Glomerular endothelial cell (primary cell): ENCODE measurements at places on chromosomes 4 and X.

- no peak for DNase-seq
These were observed 26.6 kb upstream of the PPP1R2C start for GRCh38 chrX:42804524-42804923.

DNA sequence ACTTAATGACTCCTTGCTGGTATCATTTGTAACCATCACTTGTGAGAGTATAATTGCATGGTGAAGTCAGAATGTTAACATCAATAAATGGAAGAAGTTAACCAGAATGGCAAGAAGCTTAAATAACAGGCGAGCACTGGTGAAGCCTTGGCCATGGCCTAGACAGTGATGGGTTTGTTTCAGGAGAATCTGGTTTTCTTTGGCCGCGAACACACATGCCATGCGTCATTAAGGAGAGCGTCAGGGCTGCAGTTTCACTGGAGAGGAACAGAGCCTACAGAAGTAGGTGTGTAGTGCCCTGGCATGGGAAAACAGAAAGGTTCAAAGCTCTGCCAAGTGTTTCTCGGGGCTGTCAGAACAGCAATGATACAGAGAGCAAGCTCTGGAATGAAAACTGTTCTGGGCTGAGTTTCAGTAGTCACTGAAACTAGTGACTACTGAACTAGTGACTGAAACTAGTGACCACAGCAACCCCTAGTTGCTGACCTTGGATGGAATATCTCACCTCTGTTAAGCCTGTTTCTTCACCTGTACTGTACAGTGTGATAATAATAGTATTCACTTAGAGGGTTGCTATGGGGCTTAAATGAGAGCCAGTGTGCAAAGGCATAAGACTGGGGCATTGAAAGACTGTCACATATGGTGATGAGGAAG lies 93.8 kb downstream of the C4orf51 start:
- DNase-seq: no peak

DNA sequence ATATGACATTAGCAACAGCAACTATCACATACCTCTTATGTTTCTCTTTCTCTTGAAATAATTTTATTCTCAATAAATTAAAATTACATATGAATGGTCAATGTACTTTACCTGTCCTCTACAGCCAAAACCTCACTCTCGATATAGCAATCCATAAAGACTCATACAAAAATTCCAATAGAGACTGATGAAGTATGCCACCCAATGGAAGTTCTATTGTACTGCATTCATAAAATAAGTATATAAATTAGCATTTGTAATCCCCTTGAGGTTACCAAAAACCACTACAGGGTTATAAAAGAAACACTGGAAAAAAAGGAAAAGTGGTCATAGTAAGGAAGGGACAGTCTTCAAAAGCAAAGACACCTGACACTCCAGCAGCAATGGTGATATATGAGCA lies 32.8 kb downstream of the CLDN2 start:
- no peak for DNase-seq

- no peak for DNase-seq
These were observed 439.4 kb downstream of the RAPGEF2 start for GRCh38 chr4:159542296-159542695.

DNA sequence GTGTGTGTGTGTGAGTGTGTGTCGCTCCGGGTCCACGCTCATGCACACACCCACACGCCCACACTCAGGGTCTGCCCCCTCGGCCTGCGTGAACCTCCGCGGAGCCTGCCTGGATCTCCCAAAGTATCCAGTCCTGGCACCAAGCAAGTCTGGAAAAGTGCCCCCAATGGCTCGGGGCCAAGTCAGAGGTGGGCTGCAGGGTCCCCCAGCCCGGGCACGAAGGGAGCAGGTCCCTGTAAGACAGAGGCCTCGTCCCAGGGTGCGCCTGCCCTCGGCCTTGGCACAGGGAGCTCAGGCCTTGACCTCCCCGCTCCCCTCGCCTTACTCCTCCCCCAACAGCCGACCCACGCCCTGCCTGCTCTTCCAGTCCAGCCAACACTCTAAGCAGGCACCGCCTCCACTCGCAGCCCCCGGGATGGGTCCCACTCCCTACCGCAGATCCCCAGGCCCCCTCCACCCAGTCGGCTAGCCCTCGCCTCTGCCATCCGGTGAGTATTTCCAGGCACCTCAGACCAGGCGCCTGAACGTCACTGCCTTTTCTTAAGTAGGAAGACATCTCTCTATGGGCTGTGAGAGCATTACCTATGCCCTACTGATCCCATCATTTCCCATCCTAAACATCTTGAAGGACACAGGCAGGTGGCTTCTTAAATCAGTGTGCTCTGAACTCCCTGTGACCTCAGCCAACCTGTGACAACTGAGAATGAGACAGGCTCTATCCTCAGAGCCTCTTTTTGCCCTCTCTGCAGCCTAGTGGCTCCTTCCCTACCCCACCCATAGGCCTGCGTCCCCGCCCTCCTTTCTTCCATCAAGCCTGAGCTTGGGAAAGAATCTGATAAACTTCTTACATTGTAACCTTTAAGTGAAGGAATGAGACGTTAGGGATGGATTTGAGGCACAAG lies 704 bp downstream of the FAM114A1 start:
- no peak for DNase-seq

- DNase-seq: no peak
These were observed 133.1 kb downstream of the AKAP4 start for GRCh38 chrX:50067435-50068284.

- no peak for DNase-seq
These were observed 109.2 kb downstream of the FHDC1 start for GRCh38 chr4:153045111-153045982.

DNA sequence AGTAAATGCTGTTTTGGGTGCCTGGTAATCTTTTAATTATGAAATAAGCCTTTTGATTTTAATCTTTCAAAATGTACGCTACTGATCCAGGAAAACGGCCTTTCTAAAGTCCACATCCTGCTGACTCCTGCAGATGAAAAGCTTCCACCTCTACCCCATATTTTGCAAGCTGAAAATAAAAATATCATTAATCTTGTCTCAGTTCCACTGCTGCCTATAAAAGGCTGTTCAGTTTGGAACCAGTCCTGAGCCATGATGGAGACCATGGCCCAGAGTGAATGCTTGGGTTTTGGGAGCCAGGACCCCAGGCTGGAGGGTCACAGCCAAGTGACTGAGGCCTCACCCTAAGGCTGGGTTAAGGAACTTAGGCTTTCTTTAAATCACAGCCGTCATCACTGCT lies 110.8 kb downstream of the AFF1 start:
- no peak for DNase-seq

DNA sequence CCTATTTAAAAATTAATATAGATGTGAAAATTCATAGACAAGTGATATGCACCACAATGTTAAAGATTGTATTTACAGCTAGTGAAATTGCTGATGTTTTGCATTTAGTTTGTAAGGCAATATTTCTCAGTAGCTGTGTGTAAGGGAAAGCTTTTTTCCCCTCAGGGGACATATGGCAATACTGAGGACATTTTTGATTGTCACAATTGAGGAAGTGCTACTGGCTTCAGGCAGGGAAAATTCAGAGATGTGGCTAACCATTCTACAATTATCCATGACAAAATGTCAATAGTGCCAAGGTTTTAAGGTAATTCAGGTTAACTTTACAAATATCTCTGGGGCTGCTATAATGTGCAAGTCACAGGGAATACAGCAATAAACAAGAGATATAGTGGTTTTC lies 66.1 kb upstream of the IL15 start:
- DNase-seq: no peak

- no peak for DNase-seq
These were observed 30.4 kb upstream of the LAMP2 start for GRCh38 chrX:120499301-120500072.

GRCh38 chr4:142567620-142568451 lies 278.3 kb downstream of the INPP4B start:
- DNase-seq: no peak

GRCh38 chrX:150605603-150606002 lies 37.2 kb downstream of the MTM1 start:
- no peak for DNase-seq

DNA sequence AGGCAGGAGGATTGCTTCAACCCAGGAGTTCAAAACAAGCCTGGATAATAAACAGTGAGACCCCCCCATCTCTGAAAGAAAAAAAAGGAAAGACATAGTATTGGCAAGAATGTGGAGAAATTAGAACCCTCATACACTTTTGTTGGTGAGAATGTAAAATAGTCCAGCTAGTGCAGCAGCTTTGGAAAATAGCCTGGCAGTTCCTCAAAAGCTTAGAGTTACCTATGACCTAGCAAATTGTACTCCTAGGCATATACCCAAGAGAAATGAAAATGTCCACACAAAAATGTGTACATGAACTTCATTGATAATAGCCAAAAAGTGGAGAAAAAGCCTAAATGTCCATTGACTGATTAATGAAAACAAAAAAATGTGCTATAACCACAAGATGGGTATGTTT lies 21.3 kb downstream of the THAP9 start:
- DNase-seq: no peak

DNA sequence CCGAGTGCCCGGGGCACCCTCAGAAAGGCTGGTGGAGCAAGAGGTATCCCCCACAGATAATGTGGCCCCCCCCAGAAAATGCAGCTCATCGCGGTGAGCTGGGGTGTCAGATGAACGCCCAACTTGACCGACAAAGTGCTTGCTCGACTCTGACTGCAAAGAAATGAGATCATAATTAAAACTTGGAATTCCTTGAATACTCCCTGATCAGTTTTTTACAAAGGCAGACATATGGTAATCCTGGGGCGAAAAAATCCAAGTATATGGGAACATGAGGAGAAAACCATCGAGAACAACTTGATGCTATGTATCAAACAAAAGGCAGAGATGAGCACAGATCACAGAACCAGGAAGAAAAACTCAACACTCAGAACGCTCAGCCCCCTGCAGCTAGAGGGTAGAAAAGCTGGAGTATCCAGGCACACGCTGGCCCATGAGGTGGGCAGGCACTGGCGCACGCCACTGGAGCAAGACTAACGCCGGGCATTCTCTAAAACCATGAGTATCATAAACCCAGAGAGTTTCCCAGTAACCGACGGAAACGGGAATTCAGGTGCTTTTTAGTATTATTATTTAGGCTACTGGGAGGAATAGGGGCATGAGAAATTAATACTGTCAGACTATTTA lies 127.3 kb downstream of the AFAP1 start:
- no peak for DNase-seq

- no peak for DNase-seq
These were observed 51.9 kb upstream of the IRF2 start for GRCh38 chr4:184526228-184526627.

DNA sequence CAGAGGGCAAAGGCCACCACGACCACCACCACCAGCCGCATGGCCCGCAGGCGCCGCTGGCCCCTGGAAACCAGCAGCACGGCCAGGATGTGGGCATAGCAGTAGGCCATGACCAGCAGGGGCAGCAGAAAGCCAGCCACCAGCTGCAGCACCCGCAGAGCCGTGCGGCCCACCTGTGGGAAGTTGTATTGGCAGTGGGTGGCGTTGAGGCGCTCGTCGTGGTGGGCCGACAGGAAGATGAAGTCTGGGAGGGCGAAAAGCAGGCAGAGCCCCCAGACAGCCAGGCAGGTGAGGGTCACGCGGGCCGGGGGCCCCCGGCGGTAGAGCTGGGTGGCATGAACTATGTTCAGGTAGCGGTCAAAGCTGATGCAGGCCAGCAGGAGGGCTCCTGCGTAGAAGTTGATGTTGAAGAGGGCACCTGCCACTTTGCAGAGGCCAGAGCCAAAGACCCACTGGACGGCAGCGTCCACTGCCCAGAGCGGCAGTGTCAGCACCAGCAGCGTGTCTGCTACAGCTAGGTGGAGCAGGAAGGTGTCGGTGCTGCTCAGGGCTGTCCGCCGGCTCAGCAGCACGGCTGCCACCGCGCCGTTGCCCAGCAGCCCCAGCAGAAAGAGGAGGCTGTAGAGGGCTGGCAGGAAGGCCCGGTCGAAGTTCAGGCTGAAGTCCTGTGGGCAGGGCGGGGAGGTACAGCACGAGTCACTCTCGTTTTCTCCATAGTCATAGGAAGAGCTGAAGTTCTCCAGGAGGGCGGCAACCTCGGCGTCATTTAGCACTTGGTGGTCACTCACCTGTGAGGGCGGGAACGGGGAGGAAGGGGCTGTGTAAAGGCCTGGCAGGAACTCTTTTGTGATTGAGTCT lies 1.4 kb downstream of the CXCR3 start:
- no peak for DNase-seq
